ENCODE measurements at places on chromosomes 4 and X.
A peak's percentile ranks its signal among the peaks of the same experiment; 100 is the strongest.

DNA sequence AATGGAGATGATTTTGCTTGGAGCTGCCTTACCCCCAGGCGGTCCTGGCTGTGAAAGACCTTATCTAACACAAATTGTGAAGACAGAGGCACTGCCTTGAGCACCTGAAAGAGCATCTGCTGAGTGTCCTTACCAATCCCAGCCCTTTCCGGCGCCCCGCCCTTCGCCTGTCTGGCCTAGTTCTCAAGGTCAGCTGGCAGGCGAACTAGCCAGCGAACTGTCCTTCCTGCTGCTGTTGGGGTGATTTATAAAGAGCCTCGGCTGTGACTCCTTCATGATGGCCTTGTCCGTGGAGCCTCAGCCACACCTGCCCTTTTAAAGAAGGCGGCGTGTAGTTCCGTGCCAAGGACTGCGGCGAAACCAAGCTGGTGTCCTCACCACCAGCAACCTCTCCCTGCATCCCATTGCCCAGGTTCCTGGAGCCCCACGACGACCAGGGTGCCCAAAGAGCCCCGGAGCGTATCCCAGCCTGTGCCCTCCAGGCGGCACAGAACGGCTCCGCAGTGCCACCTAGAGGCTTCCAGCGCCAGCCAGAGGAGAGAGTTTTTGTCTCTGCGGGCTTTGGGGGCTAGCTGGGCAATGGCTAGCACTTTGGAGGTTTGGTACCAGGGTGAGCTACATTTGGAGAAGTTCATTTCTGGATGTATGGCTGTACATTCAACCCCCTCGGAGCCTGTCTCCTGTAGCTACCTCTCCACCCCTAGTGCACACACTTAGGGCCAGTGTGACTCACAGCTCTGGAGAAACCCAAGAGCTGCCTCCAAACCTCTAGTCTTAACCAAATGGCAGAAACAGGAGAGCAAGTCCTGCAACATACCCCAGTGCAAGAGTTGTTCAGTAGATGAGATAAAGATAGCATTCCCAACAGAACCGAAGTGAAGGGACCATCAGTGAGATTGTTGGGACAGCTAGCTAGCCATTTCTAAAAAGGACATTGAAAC, 36.8 kb upstream of the VMA21 start:
- peak; percentile 12 for DNase-seq

DNA sequence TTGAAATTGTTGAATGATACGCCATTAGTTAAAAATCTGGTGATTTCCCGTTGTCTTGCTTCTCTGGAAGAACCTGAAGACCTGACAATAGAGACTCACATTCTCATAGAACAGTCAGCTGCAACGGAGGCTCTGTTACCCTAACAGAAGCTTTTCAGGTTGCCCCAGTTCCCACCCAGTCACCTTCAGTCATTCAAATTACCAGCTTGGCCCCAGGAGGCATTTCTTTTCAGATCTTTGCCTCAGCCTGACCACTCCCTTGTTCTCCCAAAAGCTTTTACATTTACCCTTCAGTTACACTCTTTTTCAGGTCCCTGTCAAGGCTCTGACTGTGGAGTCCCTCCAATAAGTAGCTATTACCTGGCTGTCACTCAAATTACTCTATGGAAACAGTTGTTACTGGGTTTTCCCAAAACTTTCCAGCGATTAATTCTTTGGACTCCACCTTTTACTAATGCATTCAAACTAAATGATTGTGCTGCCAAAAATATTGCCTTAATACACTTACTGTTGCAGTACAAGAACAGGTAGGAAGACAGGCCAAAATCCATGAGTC, 162.2 kb upstream of the FTHL17 start:
- no peak for DNase-seq

DNA sequence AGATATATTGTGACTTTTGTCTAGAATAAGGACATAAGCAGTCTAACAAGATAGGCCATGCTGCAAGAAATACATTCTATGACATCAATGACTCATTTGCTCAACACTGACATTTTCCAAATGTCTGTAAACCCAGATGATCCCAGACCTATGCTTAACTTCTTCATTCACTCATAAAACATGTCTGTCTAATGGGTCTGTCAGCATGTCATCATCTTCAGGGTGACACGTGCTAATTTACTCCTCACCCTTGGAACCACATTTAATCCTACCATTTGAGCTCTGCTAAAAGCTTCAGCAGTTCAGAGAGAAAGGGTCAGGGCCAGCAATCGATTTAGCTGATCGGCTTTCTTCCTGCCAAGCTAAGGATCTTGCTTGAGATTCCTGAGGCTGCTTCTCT, 109.4 kb upstream of the MAP3K15 start:
- no peak for DNase-seq

GRCh38 chr4:11623726-11624037, 195.0 kb upstream of the HS3ST1 start:
- peak; percentile 45 for DNase-seq

DNA sequence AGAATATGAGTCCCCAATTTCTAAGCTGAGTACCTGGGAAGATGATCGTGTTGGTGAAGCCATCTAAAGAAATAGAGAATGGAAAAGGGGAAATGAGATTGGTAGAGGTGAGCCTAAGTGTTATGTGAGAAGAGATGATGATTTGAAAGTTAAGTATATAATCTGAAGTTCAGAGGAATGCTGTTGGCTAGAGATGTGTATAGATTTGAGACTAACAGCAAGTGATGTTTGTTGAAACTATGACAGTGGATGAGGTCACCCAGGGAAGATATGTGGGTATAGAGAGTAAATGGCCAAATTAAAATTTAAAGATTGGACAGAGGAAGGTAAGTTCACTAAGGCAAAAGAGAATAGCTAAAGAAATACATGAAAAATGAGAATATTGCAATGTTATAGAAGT, 324.2 kb downstream of the MAPK10 start:
- no peak for DNase-seq

DNA sequence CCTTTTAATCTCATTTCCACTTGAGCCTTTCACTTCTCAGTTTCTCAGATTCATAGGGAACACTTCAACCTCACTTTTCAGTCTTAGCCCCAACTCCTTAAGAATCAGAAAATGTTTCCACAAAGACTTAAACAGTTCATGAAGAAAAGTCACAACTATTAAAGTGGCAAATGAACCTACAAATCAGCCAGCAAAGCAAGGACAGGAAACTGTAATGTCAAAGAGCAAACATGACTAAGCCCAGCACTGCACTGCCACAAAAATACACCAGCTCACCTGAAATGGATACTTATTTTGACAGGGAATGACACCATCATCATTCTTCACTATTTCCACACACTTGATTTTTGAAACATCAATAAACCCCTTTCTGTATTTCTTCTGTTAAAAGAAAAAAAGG, 41.8 kb upstream of the TXK start:
- peak; percentile 36 for DNase-seq

GRCh38 chr4:25174674-25175073, 14.4 kb upstream of the SEPSECS start:
- no peak for DNase-seq

DNA sequence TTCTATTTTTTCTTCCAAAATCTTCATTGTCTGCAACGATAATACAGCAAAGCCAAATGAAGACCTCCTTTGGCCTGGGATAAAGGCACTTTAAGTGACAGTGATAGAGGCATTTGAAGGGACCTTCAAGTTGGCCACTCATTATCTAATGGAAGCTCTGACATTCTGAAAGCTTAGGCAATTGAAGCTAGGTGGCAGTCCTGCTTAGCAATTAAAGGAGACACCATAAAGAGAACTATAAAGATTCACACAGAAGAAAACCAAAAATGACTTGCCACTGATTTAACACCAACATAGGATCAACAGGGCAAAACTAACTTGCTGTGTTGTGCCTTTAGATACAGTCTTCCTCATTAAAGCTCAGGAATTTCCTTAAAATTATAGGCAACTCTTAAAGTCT, 103.3 kb upstream of the TSPAN7 start:
- no peak for DNase-seq

- DNase-seq = no peak
Measured at GRCh38 chr4:168587411-168588125, 90.7 kb downstream of the PALLD start.

DNA sequence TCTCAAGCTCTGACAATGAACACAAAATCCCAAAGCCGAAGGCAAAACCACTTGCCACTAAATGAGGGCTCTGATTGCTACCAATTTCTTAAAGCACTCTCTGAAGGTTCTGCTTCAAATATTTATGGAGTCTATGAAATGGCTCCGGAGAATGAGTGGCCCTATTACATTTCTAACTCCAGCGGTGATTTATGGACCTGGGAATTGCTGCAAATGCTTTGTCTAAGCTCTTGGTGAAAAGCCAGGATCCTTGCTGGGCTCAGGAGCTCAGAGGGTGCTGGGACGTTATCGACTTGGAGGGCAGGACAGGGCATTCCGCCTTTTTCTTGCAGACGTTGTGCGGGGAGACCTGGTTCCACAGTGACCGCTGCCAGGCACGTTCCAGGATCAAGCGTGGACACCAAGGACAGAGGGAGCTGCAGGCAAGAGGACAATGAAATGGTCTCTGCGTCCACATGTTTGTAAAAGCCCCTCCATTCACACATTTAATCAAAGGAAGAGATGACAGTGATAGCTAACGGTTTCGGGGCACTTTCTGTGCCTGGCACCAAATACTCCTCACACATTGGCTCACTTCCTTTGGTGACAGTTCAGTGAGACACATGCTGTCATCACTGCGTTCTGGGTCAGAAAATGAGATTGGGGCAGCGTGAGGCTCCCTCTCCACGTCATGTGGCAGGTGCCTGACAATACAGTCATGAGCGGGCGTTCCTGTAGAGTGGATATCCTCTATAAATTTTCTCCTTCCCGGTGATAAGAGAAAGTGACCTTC, 58.8 kb downstream of the C4orf50 start:
- DNase-seq = no peak

DNA sequence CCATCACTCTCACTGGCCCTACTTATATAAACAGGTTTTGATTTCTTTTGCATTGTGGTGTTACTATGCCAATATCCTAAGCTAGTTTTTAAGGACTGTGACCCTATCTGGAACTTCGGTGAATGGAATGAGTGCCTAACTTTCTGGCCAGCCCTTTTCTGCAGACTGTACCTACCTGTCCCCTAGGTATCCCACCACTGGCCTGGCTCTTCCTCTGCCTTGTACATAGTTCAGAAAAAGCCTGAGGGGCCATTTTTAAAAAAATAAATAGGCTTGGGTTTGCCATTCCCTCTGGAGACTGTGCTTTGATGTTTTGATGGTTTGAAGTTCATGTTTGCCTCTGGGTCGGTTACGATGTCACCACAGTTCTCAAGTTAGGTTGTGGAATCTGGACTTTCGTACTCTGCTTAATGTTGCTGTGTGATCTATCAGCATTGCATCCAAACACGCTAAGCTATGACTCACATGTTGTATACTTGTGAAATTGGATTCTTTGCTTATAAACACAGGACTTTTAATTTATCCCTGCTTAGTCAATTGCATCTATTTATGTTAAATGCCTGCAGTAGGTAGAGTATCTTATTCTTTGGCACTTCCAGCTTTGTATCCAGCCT, 182.0 kb downstream of the ANKRD50 start:
- DNase-seq = no peak

DNA sequence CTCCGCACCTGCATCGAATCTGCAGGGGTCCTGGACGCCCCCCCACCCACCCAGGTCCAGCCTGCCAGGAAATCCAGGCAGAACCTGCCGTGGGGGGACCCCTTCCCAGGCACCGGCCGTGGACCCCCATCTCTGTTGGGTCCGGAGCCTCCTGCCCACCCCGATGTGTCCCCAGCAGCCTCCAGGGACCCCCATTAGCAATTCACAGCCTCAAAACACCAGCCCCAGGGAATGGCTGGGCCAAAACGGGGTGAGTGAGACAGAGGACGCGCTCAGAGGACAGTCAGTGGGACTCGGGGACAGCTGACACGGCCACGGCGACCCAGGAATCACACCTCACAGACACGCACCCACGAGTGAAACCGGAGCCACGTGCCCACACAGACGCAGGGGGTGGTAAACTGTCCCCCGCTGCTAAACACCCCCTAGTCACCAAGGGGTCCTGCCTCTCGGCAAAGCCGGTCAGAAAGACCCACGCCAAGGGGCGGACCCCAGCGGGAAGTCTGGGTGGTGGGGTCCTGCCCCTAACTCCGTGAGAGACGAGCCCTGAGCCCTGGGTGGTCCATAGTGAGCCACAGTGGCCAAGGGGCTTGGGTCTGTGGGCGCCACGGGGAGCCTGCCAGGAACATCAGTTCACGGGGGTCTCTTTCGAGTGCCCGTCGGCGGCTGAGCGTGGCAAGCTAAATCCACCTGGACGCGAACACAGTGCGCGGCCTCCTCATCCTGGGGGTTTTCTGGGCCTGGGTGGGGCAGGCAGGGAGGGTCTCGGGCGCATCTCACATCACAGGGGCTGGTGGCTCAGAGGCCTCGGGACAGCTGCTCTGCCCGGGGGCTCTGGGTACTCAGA, 126.5 kb upstream of the NKX1-1 start:
- no peak for DNase-seq

- DNase-seq = no peak
Measured at GRCh38 chr4:2852481-2852921, 8.9 kb downstream of the ADD1 start.

DNA sequence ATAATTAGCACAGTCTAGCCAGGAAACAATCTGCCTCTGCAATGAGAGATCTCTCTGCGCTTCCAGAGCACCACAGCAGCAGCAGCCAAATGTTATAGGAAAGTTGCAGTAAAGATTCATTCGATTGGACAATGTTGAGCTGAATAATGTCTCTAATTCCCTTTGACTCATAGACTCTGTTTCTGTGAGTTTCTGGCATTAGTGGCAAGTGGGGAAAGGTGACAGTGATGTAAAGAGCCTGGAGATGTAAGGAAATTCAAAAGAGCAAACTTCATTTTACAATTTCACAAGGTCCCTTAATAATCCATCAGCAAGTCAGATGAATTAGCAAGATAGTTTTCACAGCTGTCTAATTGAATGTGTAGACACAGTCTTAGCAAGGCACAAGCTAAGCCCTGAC, 184.4 kb downstream of the VEGFC start:
- DNase-seq = no peak

DNA sequence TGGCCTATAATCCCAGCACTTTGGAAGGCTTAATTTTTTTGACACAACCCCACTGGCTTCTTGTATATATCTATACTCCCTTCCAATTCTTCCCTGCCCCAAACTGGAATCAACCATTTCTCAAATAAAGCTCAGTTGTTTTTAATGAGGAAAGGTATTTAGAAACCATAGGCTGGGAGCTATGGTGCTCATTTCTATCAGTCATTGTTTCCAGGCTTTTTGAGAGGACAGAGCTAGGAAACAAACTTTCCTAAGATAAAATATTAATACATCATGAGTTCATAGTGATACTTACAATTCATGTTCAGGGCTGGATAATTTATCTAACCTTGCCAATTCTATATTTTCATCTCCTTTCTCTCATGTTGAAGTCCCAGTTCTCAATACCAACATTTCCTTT, 50.3 kb downstream of the BCOR start:
- no peak for DNase-seq

- no peak for DNase-seq
Measured at GRCh38 chrX:13064599-13065143, 20.3 kb upstream of the FAM9C start.
